Activated T-helper 2 cell treated with anti-CD3 and anti-CD28 coated beads, Interferon-gamma antibody, Interleukin-2, Interleukin-4, amounts not matched to agents 10 μg/mL and 5 μg/mL and 100 μg/mL, durations not matched to agents 14 hours and 24 hours and 36 hours (primary cell): ENCODE measurements at places on chromosomes 7 and 10.

- DNase-seq = no peak
These were observed 292.1 kb downstream of the THSD7A start for GRCh38 chr7:11539853-11540252.

DNA sequence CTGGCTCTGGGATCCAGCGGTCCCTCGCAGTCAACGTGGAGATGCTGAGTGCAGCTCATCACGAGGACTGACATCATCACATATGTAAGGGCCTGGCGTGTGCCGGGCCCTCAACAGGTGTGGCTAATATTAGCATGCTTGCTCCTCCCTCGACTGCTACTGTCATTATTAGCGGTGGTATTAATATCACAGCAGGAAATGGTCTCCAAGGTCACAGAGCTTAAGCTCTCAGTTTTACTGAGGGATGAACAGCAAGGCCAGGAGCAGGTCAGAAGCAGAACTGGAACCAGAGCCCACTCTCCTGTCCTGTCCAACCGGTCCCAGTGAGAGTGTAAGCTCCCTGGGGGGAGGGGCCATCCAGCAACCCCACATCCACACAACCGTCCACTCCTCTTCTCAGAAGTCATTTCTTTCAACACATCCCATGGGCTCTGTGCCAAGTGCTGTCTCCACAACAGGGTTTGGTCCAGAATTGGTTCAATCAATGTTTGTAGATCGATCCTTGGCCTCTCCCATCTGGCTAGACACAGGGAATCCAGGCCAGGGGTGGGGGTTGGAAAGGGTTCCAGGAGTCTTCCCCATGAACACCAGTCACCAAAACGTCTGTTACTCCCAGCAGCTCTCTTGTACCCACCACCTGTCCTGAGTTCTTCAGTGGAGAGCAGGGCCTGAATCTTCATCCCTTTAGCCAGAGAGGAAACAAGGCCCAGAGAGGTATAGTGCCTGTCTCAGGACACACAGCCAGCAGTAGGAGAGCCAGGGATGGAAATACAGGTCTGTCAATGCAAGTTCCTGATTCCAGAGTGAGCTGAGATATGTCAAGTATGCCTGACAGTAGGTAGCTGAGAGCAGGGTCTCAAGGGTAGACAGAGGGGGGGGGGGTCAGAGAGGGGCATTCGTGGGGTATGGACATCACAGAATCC lies 45.3 kb upstream of the ZMIZ1 start:
- DNase-seq = no peak

DNA sequence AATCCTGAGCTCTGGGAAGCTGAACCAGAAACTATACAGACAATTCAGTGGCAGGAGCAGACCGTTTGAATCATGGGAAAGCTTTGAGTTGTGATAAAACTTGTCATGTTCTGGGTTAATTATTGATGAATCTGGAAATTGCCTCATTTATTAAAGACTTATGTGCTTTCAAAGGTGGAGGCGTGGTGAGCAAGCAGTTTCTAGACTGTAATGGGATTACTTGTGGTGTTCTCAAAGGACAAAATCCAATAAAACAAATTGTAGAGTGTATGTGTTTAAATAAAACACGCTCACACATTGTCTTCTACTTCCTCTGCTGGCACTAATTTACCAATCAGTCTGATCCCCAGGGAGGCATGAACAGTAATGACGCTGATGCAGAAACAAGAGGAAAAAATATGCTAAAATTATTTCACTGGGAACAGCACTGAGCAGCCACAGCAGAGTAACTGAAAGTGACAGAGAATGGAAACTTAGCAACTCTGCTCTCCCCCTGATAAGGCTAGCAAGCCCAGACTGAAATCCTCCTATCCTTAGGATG lies 25.1 kb downstream of the PARD3 start:
- DNase-seq = no peak

DNA sequence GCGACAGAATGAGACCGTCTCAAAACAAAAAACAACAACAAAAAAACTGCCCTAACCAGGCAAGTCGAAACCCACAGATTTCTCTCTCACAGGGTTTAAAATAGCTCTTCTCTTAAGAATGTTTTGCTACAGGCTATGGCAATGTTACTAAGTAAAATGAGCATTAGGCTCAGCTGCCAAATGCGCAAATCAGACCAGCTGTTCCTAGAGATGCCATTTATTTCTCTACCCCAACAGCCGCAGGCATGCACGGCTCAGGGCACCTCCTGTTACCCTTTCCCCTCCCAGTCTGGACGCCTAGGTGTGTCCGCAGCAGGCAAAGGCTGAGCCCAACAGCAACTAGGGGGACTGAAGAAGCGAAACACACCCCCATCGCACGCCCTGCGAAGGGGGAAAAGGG lies 168.3 kb upstream of the MBL2 start:
- no peak for DNase-seq

- DNase-seq = no peak
These were observed 340.0 kb upstream of the NRP1 start for GRCh38 chr10:33674491-33674890.

GRCh38 chr10:114723991-114724715 lies 66.1 kb upstream of the ABLIM1 start:
- no peak for DNase-seq

GRCh38 chr10:74150204-74150989 lies at the start of gene AP3M1:
AP3M1 (minus strand) TSS chr10:74150828; CDS start chr10:74138379, 12,449 bp downstream.
- DNase-seq = peak; percentile 79

DNA sequence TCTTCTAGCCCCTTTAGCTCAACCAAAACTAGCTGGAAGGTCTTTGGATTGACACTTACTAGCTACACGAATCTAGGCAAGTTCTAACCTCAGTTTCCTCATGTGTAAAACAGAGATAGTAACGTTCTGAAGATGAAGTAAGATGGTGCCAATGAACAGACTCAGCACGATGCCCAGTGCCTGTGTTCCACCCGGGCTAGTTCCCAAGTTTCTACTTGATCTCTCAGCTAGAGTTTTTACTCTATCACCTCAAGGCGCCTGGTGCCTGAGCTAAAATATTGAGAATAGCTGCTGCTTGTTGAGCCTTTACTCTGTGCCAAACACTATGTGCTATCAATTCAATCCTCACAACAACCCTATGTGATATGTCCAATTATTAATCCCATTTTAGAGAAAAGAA lies 1.4 kb upstream of the PPP1R3C start:
- no peak for DNase-seq

DNA sequence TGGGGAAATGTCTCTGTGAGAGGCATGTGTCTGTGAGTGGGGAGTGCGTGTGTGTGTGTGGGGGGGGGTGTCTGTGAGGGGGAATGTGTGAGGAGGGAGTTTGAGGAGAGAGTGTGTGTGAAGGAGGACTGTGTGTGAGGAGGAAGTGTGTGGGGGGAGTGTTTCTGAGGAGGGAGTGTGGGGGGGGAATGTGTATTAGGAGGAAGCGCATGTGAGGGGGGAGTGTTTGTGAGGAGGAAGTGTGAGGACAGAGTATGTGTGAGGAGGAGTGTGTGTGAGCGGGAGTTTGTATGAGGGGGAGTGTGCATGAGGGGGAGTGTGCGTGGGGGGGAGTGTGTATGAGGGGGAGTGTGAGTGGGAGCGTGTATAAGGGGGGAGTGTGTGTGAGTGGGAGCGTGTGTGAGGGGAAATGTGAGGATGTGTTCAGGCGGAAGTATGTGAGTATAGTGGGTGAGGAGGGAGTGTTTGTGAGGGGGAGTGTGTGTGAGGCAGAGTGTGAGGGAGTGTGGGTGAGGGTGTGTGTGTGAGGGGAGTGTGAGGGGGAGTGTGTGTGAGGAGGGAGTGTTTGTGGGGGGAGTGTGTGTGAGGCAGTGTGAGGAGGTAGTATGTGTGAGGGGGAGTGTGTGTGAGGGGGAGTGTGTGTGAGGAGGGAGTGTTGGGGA lies 21.8 kb upstream of the PTPRN2 start:
- no peak for DNase-seq

DNA sequence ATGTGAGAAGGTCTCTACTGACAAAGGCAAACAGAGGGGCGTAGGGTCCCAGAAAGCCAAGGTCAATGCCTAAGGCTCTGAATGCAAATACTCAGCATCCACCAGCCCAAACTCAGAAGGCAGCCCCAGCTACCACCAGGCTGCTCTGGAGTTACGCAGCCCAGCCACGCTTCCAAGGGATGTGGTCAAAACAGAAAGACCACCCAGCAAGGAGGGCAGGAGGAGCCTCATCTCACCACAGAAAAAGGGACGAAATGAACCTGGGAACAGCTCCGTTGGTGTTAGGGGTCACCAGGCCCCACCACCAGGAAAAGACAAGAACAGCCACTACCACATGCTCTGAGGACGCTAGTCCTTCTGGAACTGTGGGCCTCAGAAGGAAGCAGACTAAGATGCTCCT lies 65.1 kb downstream of the CTBP2 start:
- no peak for DNase-seq

DNA sequence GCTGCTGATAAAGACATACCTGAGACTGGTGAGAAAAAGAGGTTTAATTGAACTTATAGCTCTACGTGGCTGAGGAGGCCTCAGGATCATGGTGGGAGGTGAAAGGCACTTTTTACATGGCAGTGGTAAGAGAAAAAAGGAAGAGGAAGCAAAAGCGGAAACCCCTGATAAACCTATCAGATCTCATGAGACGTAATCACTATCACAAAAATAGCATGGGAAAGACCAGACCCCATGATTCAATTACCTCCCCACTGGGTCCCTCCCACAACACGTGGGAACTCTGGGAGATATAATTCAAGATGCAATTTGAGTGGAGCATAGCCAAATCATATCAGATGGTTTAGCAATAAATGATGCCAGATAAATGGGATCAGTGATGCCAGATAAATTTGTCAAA lies 892.0 kb upstream of the CELF2 start:
- no peak for DNase-seq

DNA sequence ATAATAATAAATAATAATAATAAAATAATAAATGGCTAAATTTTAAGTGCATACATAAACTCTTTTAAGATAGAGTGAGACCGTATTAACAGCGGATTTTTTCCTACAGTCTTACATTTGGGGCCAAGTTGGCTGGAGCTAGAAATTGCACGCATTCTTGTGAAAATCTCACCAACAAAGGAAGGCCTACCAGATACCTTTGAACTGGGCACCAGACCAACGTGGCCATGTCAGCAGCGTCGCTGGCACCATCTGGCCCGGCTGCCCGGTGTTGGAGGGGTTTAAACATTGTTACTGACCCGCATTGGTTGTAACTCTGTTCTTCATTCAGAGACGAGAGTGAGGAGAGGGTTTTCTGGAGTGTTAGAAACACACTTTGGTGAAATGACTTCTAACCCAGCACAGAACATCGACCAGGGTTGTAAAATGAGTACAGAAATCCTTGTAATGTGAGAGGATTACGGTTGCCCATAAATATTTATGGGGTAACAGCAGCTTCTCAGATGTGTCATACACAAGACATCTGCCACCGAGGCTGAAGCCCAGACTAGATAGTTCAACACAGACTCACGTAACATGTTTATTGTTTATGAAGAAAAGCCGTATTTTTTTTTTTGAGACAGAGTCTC lies 34.6 kb upstream of the UNCX start:
- DNase-seq = no peak

DNA sequence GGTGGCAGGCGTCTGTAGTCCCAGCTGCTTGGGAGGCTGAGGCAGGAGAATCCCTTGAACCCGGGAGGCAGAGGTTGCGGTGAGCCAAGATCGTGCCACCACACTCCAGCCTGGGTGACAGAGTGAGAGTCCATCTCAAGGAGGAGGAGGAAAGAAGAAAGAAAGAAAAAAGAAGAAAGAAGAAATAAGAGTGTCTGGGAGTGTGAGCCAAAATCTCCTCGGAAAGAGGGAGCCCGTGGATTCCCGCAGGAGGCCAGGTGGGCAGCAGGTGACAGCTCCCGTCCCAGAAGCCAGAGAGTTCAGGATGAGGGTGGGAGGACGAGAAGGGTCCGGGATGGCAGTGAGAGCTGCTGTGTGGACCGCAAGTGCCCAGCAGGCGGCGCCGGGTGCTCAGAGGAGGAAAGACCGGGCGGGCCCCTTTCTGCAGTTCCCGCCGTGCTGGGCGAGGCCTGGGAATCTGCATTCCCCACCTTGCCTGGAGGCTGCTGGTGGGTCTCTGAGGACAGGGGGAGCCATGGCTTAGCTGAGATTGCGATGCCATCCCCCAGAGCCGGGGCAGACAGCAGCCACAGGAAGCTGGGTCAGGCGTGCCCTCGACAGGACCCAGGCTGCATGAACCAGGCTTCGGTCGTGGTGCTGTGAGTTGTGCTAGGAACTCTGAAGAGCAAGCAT lies 17.1 kb upstream of the AMZ1 start:
- DNase-seq = peak; percentile 56

- no peak for DNase-seq
These were observed 6.7 kb downstream of the SLC37A3 start for GRCh38 chr7:140391634-140392033.
